ENCODE measurements at places on chromosomes 12 and 14. TPM values are rescaled to one million over a fixed set of nuclear protein-coding genes. Genes with fewer than 3 reads are reported as not detected.

The TTC9 gene
- total RNA-seq = 2.9 TPM

The METTL25 gene
- 21.9 TPM for total RNA-seq

The KCNJ8 gene
- 37.3 TPM for total RNA-seq

- H3K27me3 ChIP-seq = no peaks in the 10 kb centered on the region
- no peak for DNase-seq
- H3K36me3 ChIP-seq = no peaks in the 10 kb centered on the region
- H3K27ac ChIP-seq = no peak overlapping the region
Measured at GRCh38 chr12:117120787-117121186, 21.6 kb upstream of the TESC start.

DNA sequence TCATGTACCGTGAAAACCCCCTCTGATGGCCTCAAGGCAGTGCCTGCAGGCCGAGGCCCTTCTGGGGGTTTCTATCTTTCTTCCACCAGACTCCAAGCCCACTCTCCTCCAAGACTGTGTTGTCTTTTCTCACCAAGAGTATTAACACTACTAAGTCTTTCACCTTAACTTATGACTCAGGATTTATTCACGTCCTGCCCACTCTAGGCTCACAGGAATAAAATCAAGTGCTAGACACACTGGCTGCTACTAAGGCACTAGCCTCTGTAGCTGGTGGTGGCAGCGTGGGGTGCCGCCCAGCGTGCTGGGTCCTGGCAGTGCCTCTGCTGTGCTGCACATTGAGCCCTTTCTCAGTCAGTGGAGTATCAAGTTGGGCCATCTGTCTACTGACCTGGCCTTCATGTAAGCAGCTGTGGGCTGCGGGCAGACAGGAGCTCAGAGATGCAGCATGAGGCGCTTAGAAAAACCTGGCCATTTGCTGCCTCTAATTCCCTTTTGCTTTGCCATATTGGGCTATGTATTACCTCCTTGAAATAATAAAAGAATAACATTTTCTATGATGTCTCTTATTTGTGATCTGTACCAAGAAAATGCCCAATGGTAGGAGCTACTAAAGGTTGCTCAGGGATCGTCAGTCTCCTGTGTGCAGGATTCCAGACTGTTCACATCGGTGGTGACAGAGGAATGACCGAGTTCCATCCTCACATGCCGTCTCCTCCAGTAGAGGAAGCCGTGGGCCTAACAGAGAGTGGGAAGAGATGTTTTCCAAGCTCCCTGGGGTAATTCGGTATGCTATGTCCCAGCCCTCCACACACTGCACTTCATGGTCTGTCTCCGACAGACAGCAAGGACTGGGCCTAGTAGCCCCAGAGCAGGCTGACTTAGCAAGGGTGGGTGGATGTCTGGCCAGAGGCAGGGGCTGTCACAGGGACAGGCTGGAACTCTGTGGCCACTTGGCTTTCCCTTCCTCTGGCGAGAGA is 39.9 kb downstream of the MAX start:
- H3K36me3 ChIP-seq = no peaks in the 10 kb centered on the region
- H3K27ac ChIP-seq = no peak overlapping the region
- H3K27me3 ChIP-seq = no peaks in the 10 kb centered on the region
- H3K4me1 ChIP-seq = no peaks in the 10 kb centered on the region
- DNase-seq = no peak
